ENCODE measurements at places on chromosomes 1 and 21.

DNA sequence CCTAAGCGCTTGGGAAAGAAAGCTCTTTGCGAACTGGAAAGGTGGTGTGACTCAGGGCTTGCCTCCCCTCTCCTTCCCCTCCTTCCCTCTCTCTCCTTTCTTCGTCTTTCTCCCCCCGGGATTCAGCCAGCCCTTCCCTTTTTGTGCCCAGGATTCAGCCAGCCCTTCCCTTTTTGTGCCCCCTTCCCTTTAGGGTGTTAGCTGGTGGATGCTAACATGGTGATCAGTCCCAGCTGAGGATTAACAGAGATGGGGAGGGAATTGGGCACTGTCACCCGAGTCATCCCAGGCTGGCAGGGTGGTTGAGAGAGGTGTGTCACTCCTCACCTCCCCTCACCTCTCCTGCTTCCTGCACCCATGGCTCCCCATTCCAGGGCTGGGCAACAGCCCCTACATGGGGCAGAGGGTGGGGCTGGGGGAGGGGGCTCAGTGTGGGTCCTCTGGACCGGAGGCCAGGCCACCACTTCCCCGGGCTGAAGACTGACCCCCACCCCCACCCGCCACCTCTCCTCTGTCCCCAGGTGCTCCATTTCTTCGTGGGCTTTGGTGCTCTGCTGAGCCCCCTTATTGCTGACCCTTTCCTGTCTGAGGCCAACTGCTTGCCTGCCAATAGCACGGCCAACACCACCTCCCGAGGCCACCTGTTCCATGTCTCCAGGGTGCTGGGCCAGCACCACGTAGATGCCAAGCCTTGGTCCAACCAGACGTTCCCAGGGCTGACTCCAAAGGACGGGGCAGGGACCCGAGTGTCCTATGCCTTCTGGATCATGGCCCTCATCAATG is 51.5 kb downstream of the ELK4 start:
- no peak for DNase-seq

DNA sequence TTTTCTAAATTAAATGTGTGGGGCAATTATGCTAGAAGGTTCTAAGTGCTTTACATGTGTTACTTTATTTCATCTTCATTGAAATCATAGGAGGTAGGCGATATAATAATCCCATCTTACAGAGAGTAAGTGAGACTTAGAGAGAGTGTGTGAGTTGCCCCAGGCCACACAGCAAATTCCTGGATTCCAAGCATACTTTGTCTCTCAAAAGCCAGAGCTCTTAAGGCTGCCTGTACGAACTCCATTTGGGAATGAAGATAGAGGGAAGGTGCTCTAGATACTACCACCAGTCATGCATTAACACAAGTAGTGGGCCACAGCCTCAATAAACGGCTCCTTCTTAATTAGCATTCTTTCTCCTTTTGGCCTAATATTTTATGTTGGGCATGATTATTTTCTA is 170.1 kb downstream of the SIPA1L2 start:
- no peak for DNase-seq

- DNase-seq = no peak
Measured at GRCh38 chr1:154788886-154789285, 81.2 kb downstream of the KCNN3 start.

- no peak for DNase-seq
Measured at GRCh38 chr21:45183852-45184251, 103.8 kb downstream of the POFUT2 start.

DNA sequence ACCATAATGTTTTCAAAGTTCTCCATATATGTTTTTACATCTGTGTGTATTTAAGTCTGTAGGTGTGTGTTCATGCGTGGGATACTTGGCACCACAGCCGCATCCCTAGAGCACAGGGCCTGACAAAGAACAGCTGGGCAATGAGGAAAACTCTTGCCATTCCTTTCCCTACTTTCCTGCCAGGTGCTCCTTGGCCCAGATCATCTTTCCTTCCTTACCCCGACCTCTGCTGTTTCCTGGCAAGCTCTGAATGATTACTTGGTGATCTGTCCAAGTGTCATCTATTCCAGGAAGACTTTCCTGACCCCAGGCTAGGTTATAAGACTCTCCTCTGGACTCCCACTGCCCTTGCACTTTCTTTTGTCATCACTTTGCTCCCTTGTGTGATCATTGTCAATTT is 123.6 kb downstream of the ELAVL4 start:
- DNase-seq = no peak

DNA sequence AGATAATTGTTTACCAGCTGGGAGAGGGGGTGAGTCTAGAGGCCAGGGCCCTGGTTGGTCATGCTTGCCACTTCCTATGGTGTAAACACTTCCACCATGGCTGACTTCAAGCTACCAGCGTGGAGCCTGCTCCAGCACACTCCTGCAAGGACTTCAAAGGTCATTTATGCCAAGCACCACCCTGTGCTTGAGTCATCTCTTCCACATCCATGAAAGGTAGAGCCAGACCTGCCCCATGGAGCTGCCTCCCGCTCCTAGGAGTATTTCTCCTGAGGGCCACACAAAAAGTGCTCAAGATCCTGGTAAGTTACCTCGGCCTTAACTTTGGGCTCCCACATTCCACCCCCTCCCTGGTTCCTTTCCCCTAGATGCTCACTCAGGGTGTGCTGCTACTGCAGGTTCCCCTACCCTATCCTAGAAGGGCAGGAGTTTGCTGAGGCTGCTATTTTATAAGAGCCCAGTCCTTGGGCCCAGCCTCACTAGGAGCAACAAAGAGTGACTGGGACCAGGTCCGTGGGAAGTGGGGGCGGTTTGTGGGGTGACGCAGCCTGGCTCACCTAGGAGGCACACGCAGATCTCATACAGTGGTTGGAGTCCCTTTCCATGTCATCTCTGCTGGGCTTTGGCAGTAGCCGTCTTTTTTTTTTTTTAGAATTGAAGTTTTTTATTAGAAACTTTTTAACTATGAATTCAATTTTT is 2.4 kb downstream of the RAB7B start:
- no peak for DNase-seq

DNA sequence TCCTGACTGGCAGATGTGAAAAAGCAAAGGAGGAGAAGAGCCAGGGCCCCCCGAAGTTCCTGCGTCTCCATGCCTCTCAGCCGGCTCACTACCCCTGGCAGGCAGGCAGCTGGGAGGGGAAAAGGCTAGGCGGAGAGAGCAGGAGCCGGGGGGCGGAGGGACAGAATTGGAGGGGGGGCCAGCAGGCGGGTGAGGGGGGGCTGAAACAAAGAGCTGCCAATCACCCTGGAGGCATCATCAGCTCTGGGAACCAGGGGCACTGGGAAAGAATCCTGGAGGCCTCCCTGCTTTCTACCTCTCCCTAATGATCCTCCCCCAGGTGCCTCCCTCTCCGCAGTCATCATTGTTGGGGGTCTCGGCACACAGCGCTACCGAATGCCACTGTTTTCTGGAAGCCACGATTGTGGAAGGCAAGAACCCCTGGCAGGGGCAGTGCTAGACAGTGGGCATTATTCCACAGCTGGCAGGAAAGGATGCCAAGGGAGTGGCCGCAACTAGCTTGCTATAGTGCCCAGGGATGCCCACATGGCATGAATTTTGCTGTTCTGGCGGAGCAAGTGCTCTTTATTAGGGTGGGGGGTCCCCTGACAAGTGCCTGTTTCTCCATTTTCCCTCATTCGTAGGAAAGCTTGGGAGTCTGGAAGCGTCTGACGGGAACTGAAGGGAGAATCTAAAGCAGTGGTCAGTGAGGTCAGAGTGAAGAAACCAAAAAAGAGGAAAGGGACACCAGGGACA is at the start of gene THBS3:
TSS of gene THBS3 (minus strand) at position 92 of the 735 bp plus-strand sequence. CDS start at position 71, 21 bp downstream.
- DNase-seq = no peak

DNA sequence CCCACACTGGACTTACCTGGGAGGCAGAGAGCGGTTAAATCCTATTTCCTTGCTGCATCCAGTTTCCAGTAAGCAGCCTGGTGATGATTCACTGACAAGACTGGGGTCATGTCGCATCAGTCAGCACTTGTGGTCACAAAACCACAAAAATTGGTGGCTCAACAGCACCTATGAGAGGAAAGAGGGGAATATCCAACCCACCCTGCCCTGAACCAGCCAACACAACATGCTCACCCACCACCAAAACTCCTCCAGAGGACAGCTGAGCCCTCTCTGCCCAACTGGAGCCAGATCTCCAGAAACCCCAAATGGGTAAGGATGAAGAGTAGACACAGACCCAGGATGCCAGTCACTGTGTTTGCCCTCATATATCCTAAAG is 64.0 kb downstream of the CD46 start:
- DNase-seq = no peak

DNA sequence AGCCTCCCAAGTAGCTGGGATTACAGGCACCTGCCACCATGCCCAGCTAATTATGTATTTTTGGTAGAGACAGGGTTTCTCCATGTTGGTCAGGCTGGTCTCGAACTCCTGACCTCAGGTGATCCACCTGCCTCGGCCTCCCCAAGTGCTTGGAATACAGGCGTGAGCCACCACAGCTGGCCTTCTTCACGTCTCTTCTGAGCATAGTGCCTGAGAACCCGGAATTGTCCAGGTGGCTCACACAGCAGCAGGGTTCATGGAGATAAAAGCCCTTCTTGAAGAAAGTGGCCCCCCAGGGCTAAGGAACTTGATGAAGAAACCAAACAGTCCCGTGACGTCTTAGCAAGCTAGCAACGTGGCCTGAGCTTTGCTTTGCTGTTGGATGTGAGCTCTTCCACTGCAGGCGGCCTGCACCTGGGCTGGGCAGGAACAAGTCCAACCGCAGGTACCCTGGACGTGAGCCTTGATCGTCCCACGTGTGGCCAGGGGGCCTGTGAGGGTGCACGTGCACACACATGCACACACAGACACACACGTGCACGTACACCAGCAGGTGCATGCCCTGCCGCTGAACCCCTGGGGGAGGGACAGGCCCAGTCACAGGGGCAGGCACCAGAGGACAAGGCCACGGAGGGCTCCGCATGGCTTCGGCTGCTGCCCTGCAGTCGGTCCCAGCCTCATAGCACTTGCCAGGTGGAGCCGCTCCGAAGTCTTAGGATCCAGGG is 23.4 kb upstream of the TRAPPC10 start:
- DNase-seq = no peak

GRCh38 chr1:36203554-36204346 is 20.5 kb upstream of the THRAP3 start:
- DNase-seq = no peak

- DNase-seq = no peak
Measured at GRCh38 chr21:46243325-46243724, 14.8 kb upstream of the LSS start.

GRCh38 chr1:54312796-54313316 is 93.3 kb downstream of the SSBP3 start:
- no peak for DNase-seq
